ENCODE measurements at places on chromosomes 6 and 20.
A peak's percentile ranks its signal among the peaks of the same experiment; 100 is the strongest.

DNA sequence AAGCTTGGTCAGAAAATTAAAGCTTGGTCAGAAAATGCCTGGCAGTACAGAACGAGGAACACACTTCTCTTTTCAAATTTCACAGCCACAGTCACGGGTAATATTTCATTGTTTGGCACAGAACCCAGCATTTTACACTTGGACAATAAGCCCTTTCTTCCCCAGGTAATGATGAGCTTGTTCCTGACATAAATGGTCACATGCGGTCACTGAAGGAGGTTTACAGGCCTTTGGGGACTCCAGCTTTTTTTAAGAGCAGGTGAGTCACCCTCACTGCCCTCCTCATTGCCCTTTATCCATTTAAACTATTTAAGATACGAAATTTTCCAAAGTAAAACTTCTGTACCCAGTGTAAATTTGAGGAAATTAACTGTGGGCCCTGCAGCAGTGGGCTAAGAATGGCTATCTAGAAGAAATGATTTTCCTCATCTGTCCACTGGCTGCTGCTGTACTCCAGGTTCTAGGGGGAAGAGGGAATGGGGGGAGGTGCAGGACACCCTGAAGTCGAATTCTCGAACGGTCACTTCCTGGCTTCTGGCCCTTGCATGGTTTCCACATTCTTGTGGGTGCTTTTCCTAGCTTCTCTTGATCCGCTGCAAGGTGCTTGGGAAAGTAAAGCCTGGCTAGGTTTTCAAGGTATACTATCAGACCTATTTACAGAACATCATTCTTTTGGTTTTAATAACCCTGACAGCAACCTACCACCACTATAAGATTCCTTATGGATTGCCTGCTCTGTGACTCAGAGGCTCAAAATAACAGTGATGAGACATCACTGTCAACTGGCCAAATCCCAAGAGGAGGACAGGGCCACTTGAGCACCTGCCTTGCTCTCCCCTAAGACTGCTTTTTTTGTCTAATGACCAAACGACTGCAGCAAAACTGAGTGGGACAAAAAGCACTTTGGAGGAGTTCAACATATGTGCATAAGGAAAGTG, 75.8 kb downstream of the PREP start:
- DNase-seq = peak; percentile 72

DNA sequence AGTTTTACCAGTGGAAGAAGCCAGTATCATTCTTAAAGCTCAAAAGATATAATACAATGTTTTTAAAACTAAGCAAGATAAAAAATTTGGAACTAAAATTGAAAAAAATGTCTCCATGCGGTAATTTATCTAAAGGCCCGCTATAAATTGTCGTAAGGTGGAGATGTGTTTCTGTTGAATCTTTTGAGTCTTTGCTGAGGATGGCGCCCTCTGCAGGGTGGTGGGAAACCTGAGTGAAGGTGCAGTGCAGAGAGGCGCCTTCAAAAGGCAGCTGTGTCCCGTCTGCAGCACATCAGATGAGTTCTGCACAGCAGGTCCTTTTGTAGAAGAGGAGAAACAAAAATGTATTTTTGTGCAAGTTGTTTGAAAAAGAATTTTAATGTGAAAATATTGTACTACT, 29.4 kb upstream of the KIF25 start:
- DNase-seq = peak; percentile 10

GRCh38 chr6:1509241-1509640, 100.5 kb upstream of the FOXC1 start:
- DNase-seq = no peak

- DNase-seq = no peak
Measured at GRCh38 chr20:21356386-21356785, 40.9 kb downstream of the NKX2-4 start.
